ENCODE measurements at places on chromosomes 11 and 22.

DNA sequence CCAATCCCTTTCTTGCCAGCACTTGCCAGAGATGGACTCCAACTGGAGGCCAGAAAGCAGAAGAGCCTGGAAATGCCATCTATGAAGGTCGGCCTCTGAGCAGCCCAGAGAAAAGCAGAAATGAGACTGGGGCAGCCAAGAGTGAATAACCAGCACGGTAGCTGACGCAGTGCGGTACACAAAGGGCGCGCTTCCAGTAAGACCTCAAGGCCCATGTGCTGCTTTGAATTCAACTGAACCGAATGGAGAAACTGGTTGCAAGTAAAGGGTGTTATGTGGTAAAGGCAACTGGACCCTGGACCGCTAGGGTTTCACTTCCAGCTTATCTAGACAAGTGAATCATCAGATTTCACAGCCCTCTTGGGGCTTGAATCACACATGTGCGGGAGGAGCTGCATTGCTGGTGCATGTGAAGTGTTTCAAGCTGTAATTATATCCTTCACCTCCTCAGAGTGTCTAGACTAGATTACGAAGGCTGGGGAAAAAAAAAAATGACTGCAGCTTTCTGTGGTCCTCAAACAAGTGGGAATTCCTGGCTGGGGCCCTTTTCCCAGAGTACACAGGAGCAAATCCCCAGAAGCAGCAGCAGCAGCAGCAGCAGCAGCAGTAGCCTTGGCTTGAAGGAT, 128.9 kb downstream of the CCDC34 start:
- DNase-seq: no peak

DNA sequence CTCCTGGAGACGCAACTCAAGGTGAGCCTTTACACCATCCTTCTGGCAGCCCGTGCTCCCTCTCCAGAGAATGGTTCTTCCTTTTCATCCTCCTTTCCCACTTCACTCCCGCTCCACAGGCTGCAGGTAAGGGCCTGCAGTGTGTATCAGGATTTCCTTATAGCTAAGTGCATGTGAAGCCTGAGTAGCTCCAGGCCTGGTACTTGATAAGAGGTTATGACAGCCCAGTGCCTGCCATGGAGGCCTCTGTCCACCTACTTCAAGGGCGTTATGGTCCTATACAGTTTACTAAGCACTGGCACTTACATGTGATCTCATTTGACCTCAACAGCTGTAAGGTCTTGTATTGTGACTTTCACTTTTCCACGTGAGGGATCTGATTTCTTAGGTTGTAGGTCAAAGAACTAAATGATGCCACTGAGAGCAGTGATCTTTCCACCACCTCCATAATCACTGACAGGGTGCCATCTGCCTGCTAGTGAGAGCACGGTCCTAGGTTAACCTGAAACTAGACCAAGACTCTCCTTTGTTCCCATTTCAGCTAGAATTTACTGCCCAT, 18.1 kb downstream of the SSH3 start:
- DNase-seq: no peak

DNA sequence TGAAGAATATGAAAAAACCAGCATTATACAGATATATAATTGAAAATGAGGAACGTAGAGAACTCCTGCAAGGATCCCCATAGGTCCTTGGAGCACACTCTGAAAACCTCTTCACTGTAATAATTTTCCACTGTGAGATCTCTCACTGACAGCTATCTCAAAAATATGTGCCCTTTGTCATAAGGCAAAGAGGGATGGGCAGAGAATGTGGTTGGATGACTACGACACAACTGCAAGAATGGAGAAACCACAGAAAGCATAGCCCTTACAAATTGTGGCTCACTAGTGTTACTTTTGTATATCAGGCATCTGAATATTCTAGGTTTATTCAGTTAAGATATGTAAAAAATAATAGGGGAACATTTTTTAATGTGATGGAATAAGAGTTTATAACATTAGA, 7.9 kb upstream of the CTSC start:
- no peak for DNase-seq

- no peak for DNase-seq
These were observed 450.4 kb upstream of the LARGE1 start for GRCh38 chr22:34370711-34371110.

DNA sequence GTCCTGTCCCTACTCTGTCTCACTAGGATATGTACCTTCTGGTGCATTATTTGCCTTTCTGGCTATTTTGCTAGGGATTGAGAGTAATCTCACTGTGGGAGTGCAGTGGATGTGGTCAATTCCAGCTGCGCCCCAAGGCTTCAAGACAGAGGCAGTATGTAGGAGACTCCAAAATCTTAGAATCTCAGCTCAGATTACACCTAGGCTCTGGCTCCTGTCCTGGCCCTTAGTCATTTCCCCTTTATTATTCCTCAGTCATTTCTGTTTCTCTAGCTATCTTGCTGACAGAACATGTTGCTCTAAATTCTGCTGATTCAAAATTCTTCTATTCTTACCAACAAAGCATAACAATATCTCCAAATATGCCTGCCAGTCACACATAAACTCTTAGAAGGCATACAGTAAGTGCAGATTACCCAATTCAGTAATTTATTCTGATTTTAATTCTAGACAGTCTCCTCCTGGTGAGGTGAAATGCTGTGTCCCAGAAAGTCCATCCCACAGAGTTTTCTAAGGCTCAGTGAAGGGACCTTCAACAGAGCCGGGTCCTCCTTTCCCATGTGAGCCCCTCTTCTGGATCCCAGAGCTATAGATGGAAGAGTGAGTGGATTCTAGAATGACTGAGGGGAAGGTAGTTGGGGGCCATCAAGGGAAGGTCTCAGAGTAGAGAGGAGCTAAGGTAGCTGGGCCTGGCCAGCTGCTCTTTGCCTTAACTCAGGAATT, 24.3 kb upstream of the GLYATL1 start:
- no peak for DNase-seq

DNA sequence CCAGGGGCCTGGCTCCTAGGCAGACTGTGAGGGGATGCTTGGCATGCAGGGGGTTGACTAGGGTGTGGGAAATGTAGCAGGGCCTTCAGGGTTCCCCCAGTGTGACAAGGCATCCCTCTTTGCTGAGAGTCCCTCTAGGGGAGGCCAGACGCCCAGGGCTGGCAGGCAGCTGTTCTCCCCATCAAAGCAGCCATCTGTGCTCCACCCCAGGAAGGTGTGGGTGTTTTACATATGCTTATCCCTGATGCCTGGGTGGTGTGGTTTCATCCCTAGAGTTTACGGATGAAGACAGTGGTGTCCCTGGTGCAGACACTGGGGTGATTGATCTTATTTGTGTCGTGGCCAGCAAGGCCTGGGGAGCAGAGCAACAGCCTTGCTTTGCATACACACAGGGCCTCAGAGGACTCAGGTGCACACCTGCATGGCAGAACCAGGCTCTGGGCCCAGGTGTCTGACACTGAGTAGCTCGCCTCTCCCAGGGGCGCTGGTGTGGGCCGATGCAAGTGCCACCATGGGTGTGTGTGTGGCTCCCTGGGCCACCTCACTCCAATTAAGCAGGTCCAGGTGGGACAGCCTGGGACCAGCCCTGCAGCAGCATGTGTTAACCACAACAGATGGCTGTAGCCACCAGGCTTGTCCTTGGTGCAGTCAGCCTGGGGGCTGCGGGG, 74.2 kb downstream of the MED15 start:
- no peak for DNase-seq

DNA sequence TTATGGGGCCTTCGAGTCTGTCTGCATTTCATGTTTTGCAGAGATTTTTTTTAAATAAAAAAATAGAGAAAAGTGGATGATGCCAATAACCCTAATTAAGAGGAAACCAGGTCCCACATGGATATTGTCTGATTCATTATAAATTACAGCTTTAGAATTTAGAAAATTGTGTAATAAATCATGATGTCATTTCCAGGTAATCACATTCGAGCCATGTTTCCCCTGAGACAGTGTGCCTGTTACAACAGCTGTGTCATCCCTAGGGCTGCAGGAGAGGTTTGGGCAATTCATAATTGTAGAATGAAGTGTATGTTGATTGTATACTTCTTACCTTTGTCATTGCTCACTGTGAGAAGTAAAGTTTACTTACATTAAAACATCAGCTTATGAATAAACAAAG, 38.3 kb downstream of the NCAM1 start:
- DNase-seq: no peak

DNA sequence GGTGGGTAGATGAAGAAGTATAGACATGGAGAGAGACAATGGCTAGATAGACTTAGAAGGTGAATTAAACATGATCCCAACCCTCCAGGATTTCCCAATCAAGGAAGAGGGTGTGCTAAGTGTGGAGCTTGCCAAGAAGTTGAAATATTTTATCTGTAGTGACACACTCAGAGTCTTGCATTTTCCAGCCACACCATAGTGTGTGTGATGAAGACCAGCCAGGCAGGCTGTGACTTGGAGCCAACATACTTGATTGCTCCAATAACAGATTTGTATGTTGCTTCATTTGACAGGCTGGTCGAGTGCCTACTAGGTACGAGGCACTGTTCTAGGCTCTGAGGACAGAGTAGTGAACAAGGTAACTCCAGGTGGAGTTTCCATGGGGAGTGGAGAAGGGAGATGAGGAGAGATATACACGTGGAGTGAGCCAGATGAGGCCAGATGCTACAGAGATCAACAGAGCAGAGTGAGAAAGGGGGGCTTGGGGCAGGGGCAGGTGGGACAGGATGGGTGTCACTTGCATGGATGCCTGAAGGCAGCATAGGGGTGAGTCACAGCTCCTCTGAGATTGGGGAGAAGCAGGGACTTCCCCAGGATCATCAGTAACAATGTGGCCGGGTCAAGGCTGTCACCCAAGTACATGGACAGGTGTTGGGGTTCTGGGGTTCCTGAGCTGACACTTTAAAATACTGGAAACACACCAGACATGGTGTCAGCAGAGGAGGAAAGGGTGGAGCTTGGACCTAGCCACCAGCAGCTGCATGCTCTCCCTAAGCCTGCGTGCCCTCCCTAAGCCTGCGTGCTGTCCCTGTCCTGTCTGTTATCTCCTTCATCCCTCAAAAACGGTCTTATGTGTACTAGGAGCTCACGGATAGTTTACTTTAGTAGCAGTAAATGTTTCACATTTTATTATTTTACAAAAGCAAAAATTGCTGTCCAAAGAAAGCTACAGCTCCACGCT, 23.6 kb downstream of the PDGFB start:
- DNase-seq: no peak

- DNase-seq: no peak
These were observed 7.0 kb downstream of the GAL start for GRCh38 chr11:68691402-68691784.

DNA sequence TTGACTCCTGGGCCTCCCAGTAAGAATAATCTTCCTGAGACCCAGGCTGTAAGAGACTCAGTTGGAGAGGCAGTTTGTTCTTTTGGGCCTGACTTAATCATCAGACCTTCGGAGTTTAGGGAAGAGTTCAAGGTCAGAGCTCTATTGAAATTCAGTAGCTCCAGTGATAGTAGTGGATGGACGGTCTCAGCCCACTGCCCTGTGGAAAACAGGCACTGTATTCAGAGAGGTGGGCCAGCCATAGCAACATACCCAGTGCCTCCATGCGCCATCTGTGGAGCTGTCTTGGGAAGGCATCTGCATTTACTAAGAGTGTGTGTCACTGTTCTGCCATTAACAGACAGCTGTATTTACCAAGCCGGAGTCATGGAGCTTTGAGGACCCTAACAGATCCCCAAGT, 2.9 kb downstream of the SMARCB1 start:
- DNase-seq: no peak

GRCh38 chr22:29555065-29555644, 1.6 kb upstream of the THOC5 start:
- DNase-seq: no peak

DNA sequence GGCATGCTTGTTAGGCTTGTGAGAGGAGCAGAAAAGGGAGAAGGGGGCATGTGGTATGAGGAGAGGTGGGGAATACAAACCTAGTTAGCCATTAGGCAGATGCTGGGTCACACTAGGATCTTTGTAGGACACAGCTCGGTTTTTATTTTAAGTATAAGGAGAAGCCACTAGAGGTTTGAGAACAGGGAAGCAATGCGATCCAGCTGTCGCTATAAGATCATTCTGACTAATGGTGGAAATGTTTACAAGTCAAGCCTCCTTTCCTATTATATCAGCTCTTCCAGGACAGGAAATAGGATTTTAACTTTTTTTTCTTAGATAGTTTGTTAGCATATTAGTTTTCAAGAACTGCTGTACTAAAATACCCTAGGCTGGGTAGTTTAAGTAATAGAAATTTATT, 609.9 kb downstream of the INSC start:
- no peak for DNase-seq

DNA sequence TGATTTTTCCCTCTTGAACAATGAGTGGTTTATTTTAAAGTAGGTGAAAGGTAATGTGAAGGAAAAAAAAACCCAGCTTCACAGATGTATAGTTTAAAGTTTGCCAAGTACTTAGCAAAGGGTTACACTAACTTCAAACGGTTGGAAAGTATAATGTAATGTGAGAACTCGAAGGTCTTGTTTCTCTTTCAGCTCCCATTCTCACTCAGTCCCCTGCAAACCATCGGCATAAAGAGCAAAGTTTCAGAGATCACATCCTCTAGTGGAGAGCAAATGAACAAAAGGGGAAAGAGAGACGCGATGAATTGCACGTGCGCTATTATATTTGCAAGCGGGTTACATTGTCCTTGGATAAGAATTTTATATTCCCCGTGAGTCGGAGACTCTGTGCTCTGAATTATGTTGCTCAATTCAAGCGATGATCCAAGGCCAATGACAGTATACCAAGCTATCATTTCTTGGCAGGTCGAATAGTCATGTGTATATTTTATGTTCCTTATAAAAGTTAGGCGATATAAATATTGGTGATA, 37.6 kb upstream of the BIRC3 start:
- no peak for DNase-seq
